ENCODE measurements at places on chromosomes 6 and 20.
A peak's percentile ranks its signal among the peaks of the same experiment; 100 is the strongest.

DNA sequence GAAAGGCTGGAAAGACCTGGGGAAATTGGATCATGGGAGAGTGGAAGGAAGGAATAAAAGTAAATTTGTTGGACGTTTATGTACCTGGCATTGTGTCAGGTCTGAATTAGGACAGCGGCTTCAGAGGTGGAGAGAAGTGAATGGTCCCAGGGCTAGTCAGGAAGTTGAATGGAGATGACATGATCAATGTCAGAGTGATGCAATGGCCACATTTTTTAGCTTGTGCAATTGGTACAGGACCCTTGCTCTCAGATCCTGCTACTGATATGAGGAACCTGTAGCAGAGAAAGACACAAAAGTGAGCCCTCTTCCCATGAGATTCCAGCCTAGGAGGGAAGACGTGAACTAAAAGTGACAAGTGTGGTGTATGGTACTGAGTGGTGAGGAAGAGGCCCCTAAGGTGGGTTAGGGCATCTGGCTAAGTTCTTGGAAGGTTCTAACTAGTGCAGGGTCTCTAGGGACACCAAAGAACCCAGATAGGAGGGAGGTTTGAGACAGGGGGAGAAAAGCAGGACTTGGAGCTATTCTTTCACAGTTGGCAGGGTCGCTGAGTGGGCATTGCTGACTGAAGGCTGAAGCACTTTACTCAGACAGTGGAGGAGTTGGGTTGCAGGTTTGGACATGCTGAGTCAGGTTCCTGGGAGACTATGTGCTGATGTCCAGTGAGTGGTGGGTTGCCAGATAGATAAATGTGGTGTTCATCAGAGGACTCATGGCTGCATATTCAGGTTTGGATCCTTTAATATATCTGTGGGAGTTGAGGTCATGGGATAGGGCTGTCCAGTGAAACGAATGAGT lies 266.1 kb upstream of the RNF24 start:
- no peak for DNase-seq

- DNase-seq, result peak; percentile 26
These were observed 108.2 kb upstream of the NFATC2 start for GRCh38 chr20:51650685-51651134.

GRCh38 chr6:163672710-163673109 lies 258.2 kb downstream of the QKI start:
- no peak for DNase-seq

GRCh38 chr20:15814911-15815310 lies 758.3 kb downstream of the KIF16B start:
- DNase-seq, result no peak

GRCh38 chr20:5172903-5173463 lies 46.2 kb downstream of the CDS2 start:
- DNase-seq, result no peak

- no peak for DNase-seq
These were observed 22.8 kb downstream of the FOXQ1 start for GRCh38 chr6:1334684-1335083.

DNA sequence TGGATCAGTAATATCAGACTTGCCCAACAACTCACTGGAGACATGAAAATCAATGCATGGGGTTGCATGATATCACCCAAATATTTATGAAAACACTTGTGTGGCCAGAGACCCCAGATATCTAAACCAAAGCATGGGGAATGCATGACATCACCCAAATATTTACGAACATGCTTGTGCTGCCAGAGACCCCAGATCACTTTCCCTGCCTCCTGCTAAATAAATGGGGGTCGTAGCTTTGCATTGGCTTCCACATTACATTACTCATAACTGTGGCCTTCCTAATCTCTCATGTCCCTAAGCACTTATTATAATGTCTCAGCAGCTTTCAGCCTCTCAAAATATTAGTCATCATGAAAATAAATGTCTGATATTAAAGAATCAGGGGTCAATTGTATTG lies 838.0 kb upstream of the DEFB115 start:
- DNase-seq, result no peak

GRCh38 chr6:39062014-39062740 lies 13.6 kb downstream of the GLP1R start:
- no peak for DNase-seq

- DNase-seq, result no peak
These were observed 334.7 kb downstream of the BCKDHB start for GRCh38 chr6:80441131-80441530.

DNA sequence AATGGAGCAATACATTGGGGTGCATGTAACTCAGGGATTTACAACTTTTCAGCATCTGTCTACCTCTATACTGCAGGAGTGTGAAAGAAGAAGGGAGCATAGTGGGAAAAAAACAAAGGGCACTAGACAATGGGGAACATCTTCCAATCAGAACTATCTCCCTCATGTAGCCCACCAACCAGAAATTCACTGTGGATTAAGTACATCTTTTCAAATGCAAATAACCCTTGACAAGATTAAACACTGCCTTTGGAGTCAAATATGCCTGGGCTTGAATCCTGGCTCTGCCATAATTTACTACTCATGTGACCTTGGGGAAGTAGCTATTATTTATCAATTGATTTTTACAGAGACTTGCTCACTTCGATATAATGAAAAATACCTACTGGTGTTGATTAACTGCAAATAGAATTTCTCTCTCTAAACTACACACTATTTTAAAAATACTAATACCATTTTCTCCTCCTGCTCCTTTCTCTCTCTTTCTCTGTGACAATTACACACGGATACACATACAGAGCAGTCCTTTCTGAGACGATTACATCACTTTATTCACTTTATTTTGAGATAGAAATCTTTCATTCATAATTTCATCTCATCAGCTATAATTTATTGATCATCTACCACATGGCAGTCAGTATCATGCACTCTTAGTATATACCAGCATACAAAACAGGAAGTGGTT lies 783.7 kb downstream of the FRK start:
- no peak for DNase-seq

GRCh38 chr6:160735523-160735922 lies 33.5 kb downstream of the PLG start:
- DNase-seq, result no peak

DNA sequence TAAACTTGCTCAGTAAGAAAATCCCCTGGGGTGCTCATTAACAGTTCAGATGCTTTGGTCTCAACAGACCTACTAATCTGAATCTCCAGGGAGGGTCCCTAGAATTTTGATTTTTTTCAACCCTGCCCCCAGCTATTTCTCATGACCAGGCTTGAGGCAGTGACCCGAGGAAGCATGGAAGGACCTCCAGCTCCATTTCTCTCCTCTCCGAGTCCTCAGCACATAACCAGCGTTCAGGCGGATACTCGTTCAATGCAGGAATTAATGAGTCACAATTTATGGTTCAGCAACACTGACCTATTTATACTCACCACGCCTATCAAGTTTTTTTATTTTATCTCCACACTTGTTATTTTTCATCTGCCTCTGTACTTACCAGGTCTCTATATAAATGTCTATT lies 369.2 kb upstream of the CDH4 start:
- DNase-seq, result no peak

DNA sequence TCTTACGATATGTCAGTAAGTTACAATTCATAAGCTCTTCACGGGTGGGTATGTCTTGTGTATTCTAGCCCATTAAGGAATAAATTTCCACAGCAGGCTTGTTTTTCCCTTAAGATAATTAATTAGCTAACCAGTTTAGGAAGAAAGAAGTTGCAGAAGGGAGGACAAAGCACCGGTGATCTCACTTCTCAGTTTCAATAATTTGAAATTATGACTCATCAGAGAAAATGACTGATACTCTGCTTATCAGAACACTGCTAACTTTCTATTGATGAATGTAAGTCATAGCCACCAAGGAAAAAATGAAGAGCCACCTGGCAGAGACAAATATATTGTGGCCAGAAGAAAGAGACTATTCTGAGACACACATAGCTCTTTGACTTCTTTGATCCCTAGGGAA lies 35.0 kb upstream of the ENTPD6 start:
- DNase-seq, result no peak

DNA sequence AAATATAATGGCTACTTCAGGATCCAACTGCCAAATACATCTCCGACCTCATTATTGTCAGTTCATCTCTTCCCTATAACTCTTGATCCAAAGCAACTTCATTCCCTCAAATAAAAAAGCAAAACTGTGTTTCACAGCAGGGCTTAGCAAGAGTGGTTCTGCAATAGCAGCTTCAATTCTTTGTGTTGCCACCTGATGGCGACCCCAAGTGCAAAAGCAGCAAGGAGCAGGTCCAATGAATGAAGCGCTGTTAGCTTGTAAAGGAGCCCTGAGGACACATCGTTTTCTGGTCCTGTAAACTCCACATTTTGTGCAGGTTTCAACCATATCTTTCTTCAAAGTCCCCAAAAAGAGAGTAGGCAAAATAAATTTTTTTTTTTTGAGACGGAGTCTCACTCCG lies 19.6 kb downstream of the RTN4IP1 start:
- peak; percentile 32 for DNase-seq

GRCh38 chr20:22568872-22569344 lies 15.5 kb downstream of the FOXA2 start:
- no peak for DNase-seq

GRCh38 chr6:5078121-5078669 lies 6.9 kb upstream of the PPP1R3G start:
- DNase-seq, result peak; percentile 11

DNA sequence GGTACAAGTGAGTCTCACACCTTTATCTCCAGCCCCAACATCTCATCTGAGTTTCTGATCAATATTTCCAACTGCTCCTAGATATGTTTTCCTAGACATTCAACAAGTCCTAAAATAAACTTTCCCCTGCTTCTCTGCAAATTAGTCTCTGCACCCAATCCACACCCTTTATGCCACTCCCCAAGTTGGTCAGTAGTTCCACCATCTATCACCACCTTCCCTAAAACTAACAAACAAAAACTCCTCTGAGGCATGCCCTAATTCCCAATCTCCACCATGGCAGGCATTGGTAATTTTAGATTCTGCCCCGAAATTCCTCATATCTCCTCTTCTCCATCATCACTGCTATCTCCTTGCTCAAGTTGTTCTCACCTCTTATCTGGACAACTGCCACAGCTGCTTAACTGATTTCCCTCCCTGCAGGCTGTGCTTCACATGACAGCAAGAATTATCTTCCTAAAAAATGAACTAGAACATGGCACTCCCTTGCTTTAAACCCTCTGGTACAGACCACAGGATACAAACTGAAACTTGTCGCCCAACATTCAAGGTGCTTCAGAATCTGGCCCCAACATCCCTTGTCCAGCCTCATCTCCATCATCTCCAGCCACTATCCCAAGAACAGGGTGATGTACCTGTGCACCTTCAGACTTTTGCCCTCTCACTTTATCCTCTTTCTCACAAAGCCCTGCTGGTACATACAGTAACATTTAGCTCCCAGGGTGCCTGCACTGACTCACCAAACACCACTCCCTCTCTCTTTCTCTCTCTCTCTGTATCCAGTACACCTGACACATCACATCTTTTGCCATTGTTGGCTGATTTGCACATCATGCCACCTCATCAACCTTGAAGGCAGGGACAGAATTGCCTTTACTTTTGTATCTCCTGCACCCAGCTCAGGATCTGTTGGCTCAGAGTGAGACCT lies 55.5 kb downstream of the ZHX3 start:
- no peak for DNase-seq

DNA sequence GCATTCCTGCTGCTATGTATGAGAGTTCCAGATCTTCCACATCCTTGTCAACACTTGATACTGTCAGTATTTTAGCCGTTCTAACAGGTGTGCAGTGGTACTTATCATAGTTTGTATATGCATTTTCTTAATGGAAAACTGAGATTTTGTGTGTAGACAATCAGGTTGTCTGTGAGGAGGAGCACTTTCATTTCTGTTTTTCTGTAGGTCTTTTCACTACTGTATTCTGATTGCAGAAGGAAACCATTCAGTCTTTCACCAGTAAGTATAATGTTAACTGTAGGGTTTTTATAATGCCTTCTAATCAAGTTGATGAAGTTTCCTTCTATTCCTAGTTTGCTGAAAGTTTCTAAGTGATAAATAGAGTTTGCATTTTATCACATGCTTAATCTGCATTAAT lies 107.5 kb downstream of the C6orf58 start:
- DNase-seq, result no peak

DNA sequence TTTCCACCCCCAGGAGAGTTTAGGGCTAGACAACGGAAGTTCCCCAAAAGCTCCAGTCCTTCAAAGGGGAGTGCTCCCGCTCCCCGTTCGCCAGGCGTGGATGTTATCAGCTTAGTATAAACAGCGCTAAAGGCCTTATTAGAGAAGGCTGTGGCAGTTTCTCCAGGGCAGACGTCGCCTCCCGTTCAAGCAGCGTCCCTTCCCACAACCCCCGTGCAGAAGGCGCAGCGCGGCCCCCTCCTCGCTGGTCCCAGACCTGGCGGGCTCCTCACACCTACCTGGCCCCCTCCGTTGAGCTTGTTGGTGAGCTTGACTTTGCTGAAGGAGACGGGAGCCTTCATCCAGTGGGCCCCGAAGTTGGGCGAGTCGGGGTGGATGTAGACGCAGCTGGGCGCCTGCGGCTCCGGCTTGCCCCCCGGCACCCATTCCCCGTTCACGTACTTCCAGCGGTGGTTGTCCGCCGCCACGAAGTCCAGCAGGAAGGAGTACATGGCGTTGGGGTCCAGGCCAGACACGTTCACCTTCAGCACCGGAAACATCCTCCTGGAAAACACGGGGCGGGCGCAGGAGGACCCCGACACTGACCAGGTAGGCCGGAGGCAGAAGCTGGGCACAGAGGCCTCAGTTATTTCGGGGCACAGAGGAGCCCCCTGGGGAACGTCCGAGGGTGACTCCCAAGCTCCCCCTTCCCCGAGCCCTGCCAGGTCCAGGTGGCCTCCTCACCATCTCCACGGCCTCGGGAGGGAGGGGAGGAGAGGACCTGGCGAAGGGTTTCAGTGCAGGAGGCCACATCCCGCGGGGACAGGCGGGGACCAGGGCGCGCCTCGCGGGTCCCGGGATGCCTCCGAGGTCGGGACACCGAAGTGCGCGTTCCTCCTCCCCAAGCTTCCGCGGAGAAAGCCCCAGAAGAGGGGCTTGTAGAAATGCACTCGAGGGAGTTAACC lies 1.1 kb downstream of the TBXT start:
- DNase-seq, result no peak

DNA sequence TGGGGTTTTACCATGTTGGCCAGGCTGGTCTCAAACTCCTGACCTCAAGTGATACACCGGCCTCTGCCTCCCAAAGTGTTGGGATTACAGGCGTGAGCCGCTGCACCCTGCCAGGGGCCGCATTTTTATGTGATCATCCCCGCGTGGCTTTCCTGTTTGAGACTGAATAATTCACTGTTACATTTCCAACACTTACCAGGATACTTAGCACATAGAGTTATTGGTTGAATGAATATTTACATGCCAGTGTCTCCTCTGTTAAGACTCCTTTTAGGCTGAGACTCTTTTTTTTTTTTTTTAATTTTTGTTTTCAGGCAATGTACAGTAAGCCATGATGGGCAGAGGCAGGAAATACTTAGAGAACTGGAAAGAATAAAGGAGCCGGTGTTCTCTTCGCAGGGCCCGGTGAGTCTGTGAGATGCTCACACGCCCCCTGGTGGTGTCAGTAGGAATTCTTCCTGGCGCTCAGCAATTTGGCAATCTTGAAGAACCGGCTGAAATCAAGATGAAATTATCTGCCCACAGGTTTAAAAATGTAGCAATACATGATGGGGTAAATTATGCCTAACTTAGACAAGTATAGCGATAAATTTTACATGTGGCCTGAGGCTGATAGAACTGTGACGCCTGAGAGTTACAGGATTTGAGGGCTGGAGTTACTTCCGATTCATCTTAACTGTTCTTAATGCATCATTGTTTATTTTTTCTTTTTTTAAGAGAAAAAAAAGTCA lies 7.6 kb upstream of the RNF114 start:
- peak; percentile 92 for DNase-seq

GRCh38 chr6:20841806-20842205 lies 307.5 kb downstream of the CDKAL1 start:
- DNase-seq, result no peak

- DNase-seq, result no peak
These were observed 13.7 kb upstream of the SHPRH start for GRCh38 chr6:145977881-145978280.

Data from RKO (cell line).